ENCODE measurements at places on chromosomes 1 and 21. TPM values are rescaled to one million over a fixed set of nuclear protein-coding genes. Genes with fewer than 3 reads are reported as not detected.

Gene AVPR1B
- total RNA-seq, result not detected

Gene PLA2G2C
- not detected for total RNA-seq

Gene UBL4B
- not detected for total RNA-seq

Gene COL18A1
- 5.4 TPM for total RNA-seq

Gene PRDM16
- total RNA-seq, result not detected

Gene CRNN
- total RNA-seq, result not detected

Gene TP73
- total RNA-seq, result not detected

Gene SMCP
- total RNA-seq, result not detected

Gene TFF1
- total RNA-seq, result not detected

Gene TMEM39B
- total RNA-seq, result 16.7 TPM

Gene OLFML2B
- total RNA-seq, result not detected

Gene KRTAP11-1
- total RNA-seq, result not detected

Gene TACSTD2
- total RNA-seq, result not detected

Gene FCRL5
- not detected for total RNA-seq

Gene TSTD1
- 45.5 TPM for total RNA-seq

Gene C1QA
- not detected for total RNA-seq

Gene F13B
- total RNA-seq, result not detected

Gene SPRR2E
- not detected for total RNA-seq

Gene EDARADD
- 2.5 TPM for total RNA-seq

Gene OR10X1
- not detected for total RNA-seq

Gene ANKRD65
- total RNA-seq, result not detected

Gene TTC34
- total RNA-seq, result 0.94 TPM

Gene GSTM1
- total RNA-seq, result not detected

Gene CFHR4
- not detected for total RNA-seq

Gene SPATA21
- total RNA-seq, result not detected

Gene HOOK1
- 13.8 TPM for total RNA-seq

Gene ARHGAP30
- total RNA-seq, result 189 TPM

Gene UTS2
- 1.0 TPM for total RNA-seq

Gene ATP6V1G3
- total RNA-seq, result not detected

Gene PTGFR
- total RNA-seq, result not detected

Gene SAMSN1
- total RNA-seq, result 64.9 TPM

Gene RIPPLY3
- not detected for total RNA-seq

Gene MYCL
- total RNA-seq, result 1.2 TPM

Gene PDPN
- total RNA-seq, result not detected

Gene ZBTB48
- 34.2 TPM for total RNA-seq

Gene CFAP74
- total RNA-seq, result not detected

Gene CDC73
- total RNA-seq, result 84.9 TPM

Gene LCE2B
- not detected for total RNA-seq

Gene PTPN7
- 97.5 TPM for total RNA-seq

Gene LCE1B
- total RNA-seq, result not detected

Gene NIBAN1
- 61.3 TPM for total RNA-seq

Gene HPCAL4
- total RNA-seq, result 23.4 TPM

Gene GJA5
- total RNA-seq, result not detected

Gene LRRC71
- not detected for total RNA-seq

Data from T-helper 17 cell (primary cell).